ENCODE measurements at places on chromosomes 1 and 21.

GRCh38 chr1:37177230-37177864 lies 143.0 kb upstream of the GRIK3 start:
- peak; percentile 15 for DNase-seq

- no peak for DNase-seq
These were observed 110.8 kb downstream of the KCND3 start for GRCh38 chr1:111878649-111879048.

DNA sequence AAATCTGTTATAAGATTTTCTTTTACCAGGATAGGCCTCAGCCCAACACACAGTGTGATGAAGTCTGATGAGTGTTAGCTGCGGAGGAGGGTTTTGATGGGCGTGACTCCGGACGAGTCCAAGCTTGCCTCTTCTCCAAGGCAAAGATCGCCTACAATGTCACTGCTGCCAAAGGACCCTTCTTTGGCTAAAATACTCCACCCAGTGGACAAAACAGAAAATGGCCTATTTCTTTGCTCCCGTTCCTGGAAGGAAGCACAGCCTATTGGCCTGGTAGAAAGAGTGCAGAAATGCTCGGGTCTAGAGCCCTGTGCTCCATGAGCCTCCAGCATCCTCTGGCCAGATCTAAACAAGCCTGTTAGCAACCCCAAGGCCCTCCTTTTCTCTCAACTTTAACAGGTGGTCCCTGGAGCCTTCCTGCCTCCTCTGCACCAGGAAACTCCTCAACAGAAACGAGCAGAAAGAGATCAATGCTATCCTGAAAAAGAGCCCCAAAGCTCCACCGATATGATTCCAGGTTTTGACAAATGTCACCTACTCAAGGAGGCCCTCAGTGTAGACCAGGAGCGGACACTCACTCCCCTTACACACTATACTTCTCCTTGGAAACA lies 3.4 kb upstream of the CASQ2 start:
- peak; percentile 28 for DNase-seq

DNA sequence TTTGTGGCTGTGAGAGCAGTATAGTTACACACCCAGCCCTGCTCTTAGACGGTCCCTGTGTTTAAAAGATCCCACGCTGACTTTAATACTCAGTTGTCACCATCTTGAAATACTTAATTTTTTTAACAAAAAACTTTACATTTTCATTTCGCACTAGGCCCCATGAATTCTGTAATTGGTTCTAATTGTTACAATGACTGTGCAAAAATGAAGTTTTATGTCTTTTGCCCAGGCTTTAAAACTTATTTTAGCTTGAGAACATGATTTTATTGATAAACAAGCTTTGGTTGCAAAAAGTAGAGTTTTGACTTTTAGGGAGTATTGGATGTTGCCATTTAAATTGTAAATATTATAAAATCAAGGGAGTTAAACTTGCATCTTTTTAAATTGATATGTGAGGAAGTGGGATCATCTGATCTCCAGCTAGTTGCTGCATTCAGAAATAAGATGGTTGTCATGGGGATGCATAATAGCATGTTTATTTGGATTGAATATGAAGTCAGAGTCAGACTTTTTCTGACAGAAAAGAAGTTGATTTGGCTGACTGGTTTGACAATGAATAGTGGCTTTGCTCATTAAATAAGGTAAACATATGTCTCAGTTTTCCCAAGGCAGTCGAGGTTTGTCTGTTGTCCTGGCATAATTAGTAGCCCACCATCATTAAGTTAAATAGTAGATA lies 23.0 kb upstream of the CRP start:
- DNase-seq, result no peak

DNA sequence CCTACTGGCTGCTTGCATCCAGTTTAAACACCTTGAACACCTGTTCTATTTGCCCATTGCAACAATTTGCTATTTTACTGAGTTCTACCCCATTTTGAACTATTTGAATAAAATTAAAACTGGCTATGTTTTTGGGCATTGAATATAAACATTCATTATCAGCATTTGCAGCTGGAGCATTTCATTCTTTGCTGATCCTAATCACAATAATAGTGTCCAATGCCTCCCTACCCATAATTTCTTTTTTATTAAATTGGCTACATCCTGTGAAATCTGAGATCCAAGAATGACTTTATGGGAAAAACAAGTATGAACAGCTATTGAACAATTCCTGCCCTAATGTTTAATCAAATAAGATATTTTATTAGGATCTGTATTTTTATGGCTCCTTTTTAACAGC lies 447.9 kb downstream of the PLA2G4A start:
- DNase-seq, result no peak

DNA sequence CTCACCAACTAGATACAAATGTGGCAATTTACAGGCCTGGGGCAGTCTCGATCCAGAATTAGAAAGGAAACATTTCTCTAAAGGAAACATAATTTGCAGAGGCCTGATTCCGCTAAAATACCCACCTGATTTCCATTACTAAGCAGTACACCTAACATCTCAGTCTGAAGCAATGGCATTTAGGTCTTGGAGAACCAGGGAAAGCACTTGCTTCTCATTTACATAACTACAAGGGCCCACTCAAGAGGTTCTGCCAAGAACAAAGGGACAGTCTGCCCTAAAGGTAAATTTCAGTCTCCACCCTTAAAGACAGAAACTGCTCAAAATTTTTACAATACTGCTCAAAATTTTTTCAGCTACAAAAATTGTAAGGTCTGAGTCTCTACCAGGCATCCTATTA lies 123.7 kb upstream of the GJB5 start:
- no peak for DNase-seq

DNA sequence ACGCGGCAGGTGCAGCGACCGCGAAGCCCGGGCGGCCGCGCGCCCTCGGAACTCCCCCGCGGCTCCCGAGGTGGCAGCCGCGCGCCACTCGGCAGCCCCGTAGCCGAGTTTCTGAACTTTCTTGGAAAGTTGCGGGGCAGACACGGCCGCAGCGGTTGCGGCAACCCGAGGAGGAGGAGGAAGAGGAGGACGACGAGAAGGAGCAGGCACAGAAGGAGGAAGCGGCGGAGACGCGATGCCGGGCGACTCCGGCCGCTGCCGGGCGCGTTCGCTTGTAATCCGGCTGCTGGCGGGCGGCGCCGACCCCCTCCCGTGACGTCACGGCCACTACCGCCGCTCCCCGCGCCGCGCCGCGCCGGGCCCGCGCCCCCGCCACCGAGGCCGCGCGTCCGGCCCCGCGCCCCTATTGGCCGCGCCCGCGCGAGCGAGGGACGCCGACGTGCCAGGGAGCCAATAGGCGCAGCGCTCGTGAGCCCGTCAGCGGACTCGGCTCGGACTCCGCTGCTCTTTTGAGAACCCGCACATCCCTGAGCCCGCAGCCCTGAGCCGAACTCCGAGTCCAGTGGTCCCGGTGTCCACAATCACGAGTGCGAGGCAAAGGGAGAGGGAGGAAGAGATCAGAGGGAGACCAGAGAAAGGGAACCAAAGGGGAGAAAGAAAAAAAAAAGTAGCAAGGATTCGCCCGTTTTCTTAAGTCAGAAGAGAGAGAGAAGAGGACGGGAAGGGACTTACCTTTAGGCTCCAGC lies 736 bp upstream of the BARHL2 start:
- DNase-seq, result no peak

- DNase-seq, result no peak
These were observed 466.5 kb downstream of the PCP4 start for GRCh38 chr21:40333731-40334130.

DNA sequence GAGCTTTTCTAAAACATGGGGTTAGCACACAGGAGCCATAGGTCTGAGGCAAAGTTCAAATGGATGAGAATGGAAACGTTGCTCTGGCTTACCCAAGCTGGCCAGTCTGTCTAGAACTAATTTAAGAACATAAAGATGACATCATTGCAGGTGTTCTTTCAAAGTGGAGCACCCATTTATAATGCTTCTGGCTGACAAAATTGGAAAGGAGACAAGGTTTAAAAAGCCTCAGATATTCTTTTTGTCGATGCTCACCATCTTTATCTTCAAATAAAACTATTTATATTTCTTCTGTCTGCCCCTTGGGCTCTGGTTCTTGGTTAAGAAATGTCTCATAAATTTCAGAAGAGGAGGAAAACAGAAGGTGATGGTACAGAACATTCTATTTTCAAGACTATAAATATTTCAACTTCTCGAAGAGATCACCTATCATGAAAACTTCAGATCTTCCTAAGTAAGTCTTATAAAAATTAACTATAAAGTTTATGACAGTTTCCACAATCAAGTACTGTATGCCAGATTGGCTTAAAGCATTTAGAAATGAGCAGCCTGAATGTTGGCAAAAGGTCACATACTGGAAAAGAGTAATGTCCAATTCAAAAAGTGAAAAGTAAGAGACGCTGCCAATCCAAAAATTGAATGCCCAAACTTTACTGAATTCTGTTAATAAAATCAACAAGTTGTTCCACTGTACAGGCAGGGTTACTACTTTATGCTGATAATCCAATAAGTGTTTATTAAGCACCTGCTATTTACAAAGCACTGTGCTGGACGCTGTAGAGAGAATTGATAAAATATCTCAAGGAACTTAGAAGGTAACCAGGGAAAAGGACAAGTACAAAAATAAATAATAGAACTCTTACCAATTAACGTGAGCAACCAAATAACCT lies 92.0 kb downstream of the ETS2 start:
- no peak for DNase-seq

DNA sequence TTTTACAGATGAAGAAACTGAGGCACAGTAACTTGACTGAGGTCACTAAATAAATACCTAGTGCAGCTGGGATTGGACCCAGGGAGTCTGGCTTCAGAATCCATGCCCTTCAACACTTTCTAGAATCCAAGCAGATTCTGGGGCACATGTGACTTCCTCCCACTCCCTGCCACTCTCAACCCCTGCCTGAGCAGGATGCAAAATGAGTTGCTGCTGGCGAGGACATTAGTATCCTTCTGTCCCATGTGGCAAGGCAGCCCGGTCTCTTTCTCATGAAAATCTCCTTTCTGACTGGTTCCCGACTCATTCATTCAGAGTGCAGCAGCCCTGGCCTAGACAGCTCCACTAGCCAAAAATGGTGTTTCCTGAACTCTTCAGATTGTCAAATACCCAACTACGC lies 28.4 kb downstream of the TNNT2 start:
- no peak for DNase-seq

- no peak for DNase-seq
These were observed 127.9 kb downstream of the CSMD2 start for GRCh38 chr1:34037109-34037508.

GRCh38 chr21:35424122-35424521 lies 375.0 kb upstream of the RUNX1 start:
- no peak for DNase-seq

- DNase-seq, result no peak
These were observed 27.7 kb upstream of the ATP5PO start for GRCh38 chr21:33943293-33943692.

DNA sequence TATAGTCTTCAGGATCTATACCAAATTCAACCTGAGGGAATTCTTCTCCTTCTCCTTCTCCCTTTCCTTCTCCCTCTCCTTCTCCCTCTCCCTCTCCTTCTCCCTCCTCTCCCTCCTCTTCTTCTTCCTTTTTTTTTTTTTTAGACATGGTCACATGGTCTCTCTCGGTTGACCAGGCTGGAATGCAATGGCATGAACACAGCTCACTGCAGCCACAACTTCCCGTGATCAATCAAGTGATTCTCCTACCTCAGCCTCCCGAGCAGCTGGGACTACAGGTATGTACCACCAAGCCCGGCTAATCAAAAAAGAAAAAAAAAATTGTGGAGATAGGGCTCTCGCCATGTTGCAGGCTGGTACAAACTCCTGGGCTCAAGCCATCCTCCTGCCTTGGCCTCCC lies 51.5 kb downstream of the DNAI4 start:
- DNase-seq, result no peak

GRCh38 chr1:36384542-36385409 lies 948 bp downstream of the STK40 start:
- DNase-seq, result peak; percentile 35
